Adipose tissue (tissue), 3 donors: ENCODE measurements at places on chromosomes 12 and 14. TPM values are rescaled to one million over a fixed set of nuclear protein-coding genes. Genes with fewer than 3 reads are reported as not detected.

GPRC5D gene
- 0.13 TPM for polyA plus RNA-seq

USP44 gene
- polyA plus RNA-seq = 1.7 TPM

GPR65 gene
- 0.95 TPM for polyA plus RNA-seq

LRP1-AS gene
- not detected for polyA plus RNA-seq
